ENCODE measurements at places on chromosomes 12 and 14.
A peak's percentile ranks its signal among the peaks of the same experiment; 100 is the strongest.

GRCh38 chr14:24233538-24233866, 773 bp downstream of the GMPR2 start:
- no peak for DNase-seq

- no peak for DNase-seq
Measured at GRCh38 chr14:85960756-85961155, 430.8 kb downstream of the FLRT2 start.

DNA sequence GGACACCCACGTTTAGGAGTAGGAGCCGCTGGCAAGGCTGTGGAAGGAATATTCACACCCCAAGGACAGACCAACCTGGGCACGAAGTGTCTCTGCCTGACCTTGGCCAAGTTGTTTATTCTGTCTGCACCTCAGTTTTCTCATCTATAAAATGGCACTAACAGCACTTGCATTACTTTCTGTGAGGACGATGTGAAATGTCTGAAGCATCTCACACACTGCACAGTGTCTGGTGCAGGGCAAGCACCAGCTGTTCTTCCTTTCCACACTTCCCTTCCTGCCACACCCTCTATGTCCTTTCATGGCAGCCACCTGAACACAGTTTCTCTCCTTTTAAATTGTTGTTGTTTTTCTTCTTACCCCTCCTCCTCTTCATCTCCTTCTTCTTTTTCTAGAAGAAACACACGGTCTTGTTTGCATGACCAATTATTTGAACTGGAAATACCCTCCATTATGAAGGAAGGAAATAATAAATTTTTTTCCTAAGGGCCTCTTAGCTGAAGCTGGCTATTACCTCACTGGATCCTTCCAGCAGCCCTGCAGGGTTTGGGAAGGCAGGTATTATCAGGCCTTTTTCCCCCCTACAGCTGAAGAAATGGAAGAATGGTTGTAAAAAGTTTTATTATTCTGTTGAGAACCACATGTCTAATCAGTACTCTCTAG, 42.9 kb upstream of the ATP23 start:
- DNase-seq: no peak

DNA sequence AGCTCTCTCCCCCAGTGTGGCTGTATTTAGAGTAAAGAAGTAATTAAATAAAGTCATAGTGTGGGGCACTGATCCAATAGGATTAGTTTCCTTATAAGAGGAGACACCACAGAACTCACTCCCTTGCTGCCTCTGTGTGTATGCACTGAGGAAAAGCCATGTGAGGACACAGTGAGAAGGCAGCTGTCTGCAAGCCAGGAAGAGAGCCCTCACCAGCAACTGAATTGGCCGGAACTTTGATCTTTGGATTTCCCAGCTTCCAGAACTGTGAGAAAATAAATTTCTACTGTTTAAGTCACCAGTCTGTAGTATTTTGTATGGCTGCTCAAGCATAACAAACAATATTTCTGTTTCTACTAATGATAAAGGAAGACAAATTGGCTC, 368.7 kb upstream of the PRICKLE1 start:
- DNase-seq: no peak

- DNase-seq: peak; percentile 3
Measured at GRCh38 chr12:127235761-127236160, 1031.2 kb upstream of the TMEM132C start.

GRCh38 chr12:124082687-124083086, 109.7 kb downstream of the ZNF664 start:
- no peak for DNase-seq

DNA sequence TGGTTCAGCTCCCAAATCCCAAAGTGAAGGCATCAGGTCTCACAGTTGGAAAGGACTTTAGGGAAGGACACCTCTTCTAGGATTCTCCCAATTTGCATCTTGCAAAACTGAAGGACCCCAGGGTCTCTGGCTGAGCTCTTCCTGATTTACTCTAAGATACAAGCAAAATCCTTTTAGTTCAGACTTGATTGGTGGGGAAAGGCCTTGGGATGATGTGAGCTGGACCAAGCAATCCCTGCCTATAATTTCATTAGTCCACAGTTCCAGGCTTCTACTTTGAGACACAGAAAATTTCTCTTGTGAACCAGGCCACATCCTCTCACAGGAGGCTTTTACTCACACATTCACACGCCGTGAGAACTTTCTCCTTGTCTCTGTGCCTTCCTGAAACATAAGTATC, 23.6 kb upstream of the VWF start:
- DNase-seq: no peak

DNA sequence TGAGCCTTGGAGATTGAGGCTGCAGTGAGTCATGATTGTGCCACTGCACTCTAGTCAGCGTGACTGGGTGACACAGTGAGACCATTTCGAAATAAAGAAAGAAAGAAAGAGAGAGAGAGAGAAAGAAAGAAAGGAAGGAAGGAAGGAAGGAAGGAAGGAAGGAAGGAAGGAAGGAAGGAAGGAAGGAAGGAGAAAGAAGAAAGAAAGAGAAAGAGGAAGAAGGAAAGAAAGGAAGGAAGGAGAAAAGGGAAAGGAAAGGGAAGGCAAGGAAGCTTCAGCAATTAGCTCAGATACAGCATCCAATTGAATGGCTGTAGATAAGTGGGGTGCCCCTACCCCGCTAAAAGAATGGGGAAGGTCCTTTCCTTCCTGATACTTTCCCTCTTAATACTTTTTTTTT, 9.5 kb upstream of the NAA30 start:
- no peak for DNase-seq

GRCh38 chr12:15220915-15221885, at the start of gene RERG:
TSS of gene RERG (minus strand) at chr12:15221417. CDS start at chr12:15217489, 3,928 bp downstream.
- peak; percentile 91 for DNase-seq

GRCh38 chr12:82866227-82866775, 179.6 kb downstream of the TMTC2 start:
- no peak for DNase-seq

GRCh38 chr14:21419528-21419927, 35.7 kb upstream of the SUPT16H start:
- DNase-seq: no peak

DNA sequence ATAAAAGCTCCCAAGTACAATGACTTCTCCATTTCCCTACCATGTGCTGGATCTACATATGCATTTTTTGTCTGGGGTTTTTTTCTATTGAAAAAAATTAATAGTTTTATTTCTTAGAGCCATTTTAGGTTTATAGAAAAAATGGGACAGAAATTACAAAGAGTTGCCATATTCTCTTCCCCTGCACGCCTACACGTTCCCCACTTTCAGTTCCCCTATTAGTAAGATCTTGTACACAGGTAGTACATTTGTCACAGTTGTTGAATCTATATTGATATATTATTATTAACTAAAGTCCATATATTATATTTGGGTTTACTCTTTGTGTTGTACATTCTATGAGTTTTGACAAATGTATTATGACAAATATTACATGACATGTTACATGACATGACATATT, 35.7 kb downstream of the SIX6 start:
- no peak for DNase-seq

DNA sequence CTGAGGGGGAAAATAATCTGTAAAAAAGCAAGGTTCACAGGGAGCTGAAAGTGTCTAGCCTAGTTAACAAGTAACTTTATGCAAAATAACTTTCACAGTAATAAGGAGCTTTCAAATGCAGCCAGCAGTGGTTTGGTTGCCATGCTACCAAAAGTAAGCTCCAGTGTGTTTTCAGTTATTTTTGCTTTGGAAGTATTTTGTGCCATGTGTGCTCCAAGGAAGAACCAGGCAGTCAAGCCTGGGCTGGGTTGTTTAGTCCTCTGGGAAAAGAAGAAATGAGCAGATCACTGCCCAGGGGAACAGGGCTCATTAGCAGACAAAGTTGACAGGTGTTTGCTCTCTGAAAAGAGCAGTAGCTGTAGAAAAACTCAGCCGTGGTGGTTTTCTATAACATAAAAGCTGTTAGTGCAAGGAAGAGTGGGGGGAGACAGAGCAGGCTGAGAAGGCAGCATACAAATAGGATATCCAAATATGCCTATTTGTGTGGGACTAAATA, 92.8 kb upstream of the TMTC2 start:
- no peak for DNase-seq

GRCh38 chr14:51561141-51561540, 90.6 kb upstream of the FRMD6 start:
- no peak for DNase-seq

- DNase-seq: no peak
Measured at GRCh38 chr12:93913845-93914244, 234.5 kb upstream of the PLXNC1 start.

DNA sequence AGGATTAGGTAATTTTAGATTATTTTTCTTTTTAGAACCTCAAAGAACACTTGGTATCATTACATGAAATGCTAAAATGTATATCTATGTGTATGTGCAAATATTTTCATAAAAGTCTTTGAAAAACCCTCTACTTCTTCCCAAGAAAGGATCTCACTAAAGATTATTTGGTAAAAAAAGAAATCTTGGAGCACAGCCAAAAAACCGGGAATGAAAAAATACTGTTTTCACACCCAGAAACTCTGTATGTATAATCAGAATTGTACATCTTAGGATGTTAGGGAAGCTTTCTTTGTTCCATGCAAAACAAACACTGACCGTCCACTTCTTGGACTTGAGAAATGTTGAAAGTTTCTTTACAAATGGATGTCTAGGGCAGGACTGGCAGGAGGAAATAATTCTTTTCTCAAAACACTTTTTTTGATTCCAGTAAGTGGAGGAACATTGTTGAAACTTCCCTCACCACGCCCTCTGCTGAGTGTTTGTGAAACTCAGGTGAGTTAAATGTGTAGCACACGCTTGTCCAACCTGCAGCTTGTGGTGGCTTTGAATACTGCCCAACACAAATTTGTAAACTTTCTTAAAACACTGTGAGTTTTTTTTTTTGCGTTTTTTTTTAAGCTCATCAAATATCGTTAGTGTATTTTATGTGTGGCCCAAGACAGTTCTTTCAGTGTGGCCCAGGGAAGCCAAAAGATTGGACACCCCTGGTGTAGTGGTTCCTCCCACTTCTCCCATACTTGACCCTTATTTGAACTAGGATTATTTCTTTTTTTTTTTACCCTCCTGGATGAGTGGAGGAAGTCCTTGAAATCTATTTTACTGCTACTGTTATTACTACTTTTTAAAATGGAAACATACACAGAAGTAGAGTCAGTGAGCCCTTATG, 26.6 kb downstream of the FBXO34 start:
- no peak for DNase-seq

- DNase-seq: no peak
Measured at GRCh38 chr12:69732088-69732487, 6.6 kb upstream of the RAB3IP start.

- peak; percentile 27 for DNase-seq
Measured at GRCh38 chr12:18483698-18484325, 222.5 kb downstream of the PIK3C2G start.

GRCh38 chr14:23375527-23376251, 1.2 kb upstream of the CMTM5 start:
- no peak for DNase-seq

DNA sequence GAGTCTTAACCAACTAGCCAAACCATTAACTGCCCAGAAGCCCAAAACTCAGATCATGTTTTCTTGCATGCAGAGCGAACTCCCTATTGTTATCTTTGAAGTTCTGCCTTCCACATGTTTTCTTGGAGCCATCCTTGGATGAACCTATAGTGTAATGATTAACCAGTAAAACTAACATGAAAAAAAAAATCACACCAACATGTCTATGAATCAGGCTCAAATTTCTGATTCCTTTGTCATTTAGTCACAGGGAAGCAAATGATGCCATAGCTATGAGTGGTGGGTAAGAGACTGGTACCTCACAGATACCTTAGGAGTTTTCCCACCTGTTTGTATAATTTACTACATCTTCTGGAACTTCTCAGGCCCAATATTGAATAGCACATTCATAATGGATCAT, 70.7 kb downstream of the PTPRO start:
- DNase-seq: no peak

DNA sequence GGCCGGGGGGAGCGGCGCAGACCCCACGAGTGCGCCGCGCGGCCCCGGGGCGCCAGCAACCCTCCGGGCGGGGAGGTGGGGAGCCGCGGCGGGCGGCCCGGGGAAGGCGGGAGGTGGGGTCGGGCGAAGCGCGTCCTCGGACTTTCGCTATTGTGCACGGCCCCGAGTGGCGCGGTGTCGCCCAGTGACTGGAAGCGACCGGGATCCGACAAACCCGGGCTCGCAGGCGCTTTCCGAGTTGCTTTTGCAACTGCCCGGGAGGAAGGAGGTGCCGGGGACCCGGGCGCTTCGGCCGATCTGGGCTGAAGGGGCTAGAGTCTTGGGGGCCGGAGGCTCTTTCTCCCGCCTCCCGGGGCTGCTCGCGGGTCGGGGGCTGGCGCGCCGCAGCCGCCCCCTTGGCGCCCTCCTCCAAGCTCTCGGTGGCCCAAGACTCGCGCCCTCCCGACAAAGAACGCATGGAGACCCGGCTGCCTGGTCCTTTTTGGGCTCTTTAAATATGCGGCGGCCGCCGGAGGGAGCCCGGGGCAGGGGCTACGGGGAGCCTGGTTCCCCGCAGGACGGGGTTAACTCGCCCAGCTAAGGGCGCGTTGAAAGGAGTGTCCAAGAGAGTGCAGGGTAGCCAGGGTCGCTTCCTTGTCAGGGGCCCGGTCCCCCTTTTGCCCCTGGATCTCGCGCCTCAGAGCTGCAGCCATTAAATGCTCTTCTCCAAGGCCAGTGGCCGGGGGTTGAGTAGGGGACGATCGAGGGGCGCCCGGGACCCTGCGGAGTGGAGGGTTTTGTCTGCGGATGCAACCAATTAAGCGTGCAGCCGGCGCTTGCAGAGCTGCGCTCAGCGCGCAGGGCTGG, 1.4 kb downstream of the HMGA2 start:
- no peak for DNase-seq

- DNase-seq: no peak
Measured at GRCh38 chr14:72722201-72722785, 171.6 kb downstream of the DPF3 start.

- no peak for DNase-seq
Measured at GRCh38 chr14:68477110-68477455, 315.8 kb downstream of the ZFP36L1 start.

DNA sequence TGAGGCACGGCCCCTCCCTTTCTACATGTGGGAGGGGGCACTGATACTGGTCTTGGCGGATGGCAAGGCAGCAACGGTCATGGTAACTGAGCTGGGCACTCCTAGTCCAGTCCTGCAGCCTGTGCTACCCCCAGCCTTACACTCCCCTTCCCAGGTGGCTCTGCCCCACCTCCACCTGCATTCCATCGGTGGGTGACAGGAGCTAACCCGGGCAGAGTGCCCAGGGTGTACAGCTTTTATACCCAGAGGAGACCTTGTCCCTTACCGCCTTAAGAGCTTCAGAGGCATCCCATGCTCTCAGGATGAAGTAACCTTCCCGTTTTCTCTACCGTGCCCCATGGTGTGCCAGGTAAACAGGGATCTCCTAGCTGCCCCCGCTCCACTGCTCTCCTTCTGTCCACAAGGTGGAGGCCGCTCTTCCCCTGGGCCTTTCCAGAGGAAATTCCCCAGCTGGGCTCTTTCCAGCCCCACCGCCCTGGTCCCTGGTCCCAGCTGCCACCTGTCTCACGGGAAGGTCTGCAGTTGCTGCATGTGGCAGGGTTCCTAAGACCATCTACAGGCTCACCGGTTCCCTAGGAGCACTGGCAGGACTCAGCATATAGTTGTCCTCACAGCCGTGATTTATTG, 20.5 kb downstream of the BRI3BP start:
- DNase-seq: no peak

GRCh38 chr14:33692762-33693161, 258.1 kb downstream of the EGLN3 start:
- no peak for DNase-seq

Data from head of caudate nucleus (tissue), 42 donors.